Stimulated activated CD8-positive, alpha-beta memory T cell treated with anti-CD3 and anti-CD28 coated beads, Interleukin-4, amount 100 ng/mL, for 1 hour (primary cell): ENCODE measurements at places on chromosomes 6 and 20.

DNA sequence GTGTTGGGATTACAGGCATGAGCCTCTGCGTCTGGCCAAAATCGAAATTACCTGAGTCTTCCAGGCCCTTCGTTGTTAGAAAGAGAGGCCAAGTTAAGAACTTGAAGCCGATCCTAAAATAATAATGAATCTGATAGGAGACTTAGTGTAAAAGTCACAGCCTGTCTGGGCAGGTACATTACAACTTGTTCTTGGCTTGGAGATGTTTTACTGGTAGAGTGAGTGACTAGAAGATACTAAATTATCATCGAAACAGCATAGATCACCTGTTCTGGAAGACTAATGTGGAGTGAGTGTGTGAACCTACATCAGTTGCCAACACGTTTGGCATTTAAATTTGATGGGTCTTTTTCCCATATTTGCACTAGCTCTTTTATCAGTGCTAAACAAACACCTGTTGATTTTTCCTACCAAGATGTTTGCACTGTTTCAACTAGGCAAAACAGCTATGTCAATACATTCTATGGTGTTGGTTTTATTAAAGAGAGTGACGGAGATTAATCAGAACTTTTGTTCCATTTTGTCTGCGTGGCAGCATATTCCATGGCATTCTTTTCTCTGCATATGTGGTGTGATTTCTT lies 4.6 kb upstream of the TMEM217 start:
- no peak for DNase-seq

- no peak for DNase-seq
Measured at GRCh38 chr6:140987364-140988155, 1145.2 kb upstream of the GJE1 start.

DNA sequence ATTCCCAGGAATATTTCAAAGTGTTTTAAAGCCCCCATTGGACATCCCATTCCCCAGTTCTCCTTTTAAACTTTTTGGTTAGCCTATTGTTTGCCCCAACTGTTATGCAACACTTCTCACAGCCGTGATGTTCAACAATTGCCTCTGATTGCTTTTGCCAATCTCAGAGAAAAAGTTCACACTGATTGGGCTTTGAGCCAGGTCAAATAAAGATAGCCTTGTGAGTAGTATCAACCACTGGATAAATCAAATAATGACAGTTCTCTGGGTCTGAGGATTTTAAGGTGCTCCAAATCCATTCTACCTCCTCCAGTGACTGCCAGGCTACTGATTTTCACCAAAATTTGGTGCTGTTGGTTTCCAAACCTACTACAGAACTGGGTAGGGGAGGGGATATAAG lies 19.1 kb upstream of the NOP56 start:
- no peak for DNase-seq

DNA sequence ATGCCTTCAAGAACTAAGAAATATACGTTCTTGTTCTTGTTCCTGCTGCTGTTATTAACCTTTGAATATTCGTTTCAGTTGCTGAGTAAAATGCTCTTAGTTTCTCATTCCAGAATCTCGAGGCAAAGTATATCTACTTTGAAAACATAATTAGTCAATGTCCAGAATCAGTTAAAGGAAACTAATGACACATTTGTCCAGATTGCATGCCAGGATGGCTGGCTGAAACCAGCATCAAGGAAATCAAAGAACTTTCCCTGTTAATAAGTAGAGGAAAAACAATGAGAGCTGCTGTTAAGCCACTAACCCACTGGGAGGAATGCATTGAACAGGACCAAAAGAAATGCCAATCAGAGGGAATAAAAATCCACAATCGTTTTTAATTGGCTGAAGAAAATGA lies 196.9 kb downstream of the ALDH8A1 start:
- DNase-seq, result no peak

GRCh38 chr20:35497780-35498189 lies 31.7 kb downstream of the C20orf173 start:
- DNase-seq, result no peak

DNA sequence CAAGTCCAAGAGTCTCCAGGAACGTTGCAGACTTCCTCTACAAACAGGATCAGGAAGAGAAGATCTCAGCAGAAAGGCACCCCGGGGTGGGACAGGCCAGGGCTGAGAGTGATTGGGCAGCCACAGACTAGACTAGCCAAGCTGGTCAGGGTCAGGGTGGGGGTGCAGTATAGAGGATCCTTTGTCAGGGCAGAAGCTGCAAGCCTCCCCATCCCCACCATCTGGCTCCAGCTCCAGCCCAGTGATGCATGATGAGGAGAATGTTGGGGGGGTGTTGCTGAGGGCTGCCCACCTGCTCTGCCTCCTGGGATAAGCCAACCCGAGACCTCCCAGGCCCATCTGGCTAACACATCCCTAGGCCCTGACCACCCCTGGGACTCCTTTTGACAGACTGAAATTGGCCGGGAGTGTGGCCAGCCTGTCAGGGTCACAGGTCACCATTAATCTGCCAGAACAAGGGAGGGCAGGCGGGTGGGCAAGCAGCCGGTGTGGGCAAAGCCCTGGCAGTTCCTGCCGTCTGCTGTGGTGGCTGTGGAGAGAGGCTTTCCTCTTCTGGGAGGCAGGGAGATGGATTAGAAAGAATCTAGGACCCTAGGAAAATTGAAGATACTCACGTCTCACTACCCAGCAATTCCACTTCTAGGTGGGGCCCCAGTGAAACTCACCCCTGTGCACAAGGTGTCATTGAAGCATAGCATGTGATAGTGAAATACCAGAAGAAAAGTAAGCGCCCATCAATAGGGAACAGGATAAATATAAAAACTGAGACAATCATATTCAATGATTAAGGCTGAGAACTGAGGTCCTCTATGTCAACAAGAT lies 22.1 kb upstream of the SNTA1 start:
- DNase-seq, result no peak

DNA sequence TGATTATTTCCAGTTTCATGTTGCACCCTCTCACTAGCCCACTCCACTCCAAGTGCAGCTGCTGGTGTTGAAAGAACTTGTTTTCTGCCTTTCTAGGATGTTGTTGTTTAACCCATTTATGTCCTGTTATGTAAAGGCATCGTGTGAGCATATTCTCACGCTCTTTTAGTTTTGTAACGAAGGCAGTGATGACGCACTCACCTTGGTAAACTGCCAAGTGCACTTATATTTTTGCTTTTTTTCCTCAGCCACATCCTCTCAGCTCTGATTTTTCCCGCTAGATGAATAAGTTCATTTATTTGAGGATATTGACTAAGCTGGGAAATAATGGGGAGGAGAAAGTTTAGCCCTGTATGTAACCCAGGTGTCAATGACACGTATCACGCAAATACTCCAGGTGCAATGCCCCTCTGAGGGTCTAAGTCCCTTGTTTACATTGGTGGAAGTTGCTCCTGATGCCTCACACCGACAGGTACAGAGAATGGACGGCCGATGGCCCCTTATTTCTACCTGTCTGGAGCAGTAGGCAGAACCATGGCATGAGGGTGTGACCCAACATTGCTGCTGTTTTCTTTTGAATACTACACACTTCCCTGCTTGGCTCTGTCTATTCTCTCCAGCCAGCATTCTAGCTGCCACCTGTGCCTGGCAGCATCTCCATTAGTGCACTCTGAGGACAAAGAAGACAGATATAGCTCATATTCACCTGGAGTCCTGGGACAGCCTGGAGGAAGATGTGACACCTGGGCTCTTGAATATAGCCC lies 132.7 kb upstream of the SLC24A3 start:
- DNase-seq, result no peak

GRCh38 chr6:42960243-42961019 lies at the start of gene GNMT:
TSS of gene GNMT (plus strand) at chr6:42960754. CDS start at chr6:42960768, 14 bp downstream.
- DNase-seq, result no peak

- no peak for DNase-seq
Measured at GRCh38 chr6:152151920-152152319, 344.4 kb downstream of the ESR1 start.

GRCh38 chr20:2238601-2239000 lies 57.2 kb upstream of the TGM3 start:
- DNase-seq, result no peak

DNA sequence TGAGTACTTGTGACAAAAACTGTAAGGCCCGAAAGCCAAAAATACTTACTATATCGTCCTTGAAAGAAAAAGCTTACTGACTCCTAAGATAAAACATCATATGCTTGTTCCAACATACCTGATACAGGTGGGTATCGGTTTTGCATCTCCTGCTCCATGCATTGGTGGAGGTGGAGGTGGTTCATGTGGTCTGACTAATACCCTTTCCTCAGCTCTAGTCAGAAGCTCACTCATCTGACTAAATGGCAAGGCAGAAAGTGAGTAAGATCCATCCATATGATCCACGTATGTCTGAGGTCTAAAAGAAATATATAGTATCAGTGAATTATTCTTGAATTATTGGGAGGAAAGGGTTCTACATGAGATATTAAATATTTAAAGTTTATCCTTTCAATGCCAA lies 76.2 kb downstream of the WASF1 start:
- DNase-seq, result no peak

- DNase-seq, result no peak
Measured at GRCh38 chr6:13299403-13299821, 28.9 kb downstream of the TBC1D7 start.

- no peak for DNase-seq
Measured at GRCh38 chr6:163253556-163254213, 160.8 kb upstream of the QKI start.

DNA sequence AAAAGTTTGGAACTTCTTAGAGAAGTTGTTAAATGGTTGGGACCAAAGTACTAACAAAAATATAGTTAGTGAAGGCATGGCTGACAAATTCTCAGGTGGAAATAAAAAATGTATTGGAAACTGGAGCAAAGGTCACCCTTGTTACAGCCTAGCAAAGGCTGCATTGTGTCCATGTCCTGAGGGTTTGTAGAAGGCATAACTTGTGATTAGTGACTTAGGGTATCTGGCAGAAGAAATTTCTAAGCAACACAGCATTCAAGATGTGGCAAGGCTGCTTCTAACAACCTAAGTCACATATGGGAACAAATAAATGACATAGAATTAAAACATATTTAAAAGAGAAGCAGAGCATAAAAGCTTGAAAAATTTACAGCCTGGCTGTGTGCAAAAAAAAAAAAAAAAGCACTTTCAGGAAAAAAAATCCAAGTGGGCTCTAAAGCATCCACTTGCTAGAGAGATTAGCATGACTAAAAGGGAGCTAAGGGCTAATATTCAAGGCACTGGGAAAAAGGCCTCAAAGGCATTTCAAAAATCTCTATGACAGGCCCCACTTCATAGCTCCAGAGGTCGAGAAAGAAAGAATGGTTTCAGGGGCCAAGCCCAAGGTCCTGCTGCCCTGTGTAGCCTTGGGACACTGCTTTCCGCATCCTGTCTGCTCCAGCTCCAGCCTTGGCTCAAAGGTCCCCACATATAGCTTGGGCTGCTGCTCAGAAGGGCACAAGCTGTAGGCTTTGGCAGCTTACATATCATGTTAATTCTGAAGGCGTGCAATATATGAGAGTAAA lies 453.2 kb upstream of the PTCHD4 start:
- no peak for DNase-seq

DNA sequence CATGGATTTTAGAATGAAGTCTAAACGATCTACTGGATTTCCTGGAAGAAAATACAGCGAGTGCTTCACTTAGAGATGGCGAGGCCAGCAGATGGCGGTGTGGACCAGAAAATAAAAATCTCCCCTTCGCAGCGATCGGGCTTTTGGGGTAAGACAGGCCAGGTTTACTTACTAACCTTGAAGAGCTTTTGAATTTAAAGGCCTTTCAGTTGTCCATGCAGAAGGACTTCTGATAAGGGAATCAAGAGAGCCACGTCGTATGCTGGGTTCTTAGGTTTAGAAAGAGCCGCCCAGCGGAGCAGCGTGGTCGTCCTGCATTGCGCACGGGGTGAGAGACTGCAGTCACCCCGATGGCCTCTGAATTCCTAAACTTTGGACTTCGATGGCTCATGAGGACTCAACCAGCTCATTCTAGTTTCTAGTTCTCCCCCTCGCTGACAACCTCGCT lies 125.2 kb upstream of the RALGAPA2 start:
- DNase-seq, result no peak

DNA sequence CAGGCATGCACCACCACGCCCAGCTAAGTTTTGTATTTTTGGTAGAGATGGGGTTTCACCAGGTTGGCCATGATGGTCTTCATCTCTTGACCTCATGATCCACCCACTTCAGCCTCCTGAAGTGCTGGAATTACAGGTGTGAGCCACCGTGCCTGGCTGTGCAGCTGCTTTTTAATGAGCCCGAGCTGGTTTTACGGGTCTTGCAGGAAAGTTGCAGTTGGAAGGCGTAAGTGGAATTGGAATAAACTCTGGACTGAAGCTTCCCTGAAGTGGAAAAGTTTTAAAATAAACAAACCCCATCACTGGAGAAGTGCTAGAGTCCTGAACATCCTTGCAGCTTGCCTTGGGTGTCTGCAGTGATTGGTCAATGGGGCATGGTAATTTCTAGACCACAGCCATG lies 40.4 kb downstream of the KIF25 start:
- no peak for DNase-seq

DNA sequence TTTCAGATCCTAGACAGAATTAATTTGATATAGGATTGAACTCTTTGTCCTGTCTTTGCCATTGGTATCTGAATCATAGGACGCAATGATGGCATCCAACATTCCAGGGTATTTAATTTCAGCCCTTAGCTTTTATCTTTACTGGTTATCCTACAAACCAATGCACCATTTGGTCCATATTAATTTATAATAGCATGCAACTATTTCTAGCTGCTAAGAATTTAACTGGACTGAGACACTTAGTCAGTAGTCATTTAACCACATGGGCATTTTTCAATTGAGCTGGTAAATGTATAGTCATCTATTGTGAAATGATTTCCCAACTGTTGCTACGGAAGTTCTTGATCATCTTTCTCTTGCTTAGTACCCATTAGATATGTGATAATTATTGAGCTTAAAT lies 141.1 kb downstream of the CD164 start:
- no peak for DNase-seq

DNA sequence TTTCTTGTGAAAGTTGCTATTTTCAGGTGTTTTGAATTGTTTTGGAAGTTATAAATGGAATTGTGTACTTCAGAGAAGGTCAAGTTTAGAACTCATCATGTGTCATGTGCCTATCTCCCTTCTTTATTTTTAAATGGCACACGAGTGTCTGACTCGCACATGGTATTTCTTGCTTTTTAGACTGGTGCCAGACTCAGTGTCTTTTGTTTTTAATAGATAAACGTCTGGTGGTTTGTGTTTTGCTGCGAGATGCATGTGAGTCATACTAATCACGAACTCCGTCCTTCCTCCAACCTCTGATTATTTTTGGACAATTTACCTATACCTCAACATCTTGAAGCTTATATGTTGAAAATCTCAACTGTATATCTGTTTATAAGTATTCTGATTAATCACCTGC lies 292.1 kb downstream of the CDKAL1 start:
- DNase-seq, result no peak

GRCh38 chr20:46158476-46158987 lies 40.4 kb downstream of the CD40 start:
- DNase-seq, result no peak

- no peak for DNase-seq
Measured at GRCh38 chr6:111183702-111184517, 96.6 kb downstream of the SLC16A10 start.
